ENCODE measurements at places on chromosomes 1 and 21.

DNA sequence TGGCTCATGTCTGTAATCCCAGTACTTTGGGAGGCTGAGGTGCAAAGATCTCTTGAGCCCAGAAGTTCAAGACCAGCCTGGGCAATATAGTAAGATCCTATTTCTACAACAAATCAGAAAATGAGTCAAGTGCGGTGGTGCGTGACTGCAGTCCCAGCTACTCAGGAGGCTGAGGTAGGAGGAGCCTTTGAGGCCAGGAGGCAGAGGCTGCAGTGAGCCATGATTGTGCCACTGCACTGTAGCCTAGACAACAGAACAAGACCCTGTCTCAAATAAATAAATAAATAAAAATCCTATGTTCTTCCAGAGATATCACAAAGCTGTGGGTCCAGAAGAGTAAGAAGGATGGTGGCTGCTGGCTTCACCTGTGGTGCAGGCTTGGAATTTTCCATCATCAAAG lies 22.1 kb downstream of the CDA start:
- H3K4me1 ChIP-seq, result peaks cover 8% of the 10 kb centered on the region
- no peak for DNase-seq
- H3K4me3 ChIP-seq, result no peak overlapping the region
- H3K36me3 ChIP-seq, result no peaks in the 10 kb centered on the region
- no peak overlapping the region for H3K27ac ChIP-seq

DNA sequence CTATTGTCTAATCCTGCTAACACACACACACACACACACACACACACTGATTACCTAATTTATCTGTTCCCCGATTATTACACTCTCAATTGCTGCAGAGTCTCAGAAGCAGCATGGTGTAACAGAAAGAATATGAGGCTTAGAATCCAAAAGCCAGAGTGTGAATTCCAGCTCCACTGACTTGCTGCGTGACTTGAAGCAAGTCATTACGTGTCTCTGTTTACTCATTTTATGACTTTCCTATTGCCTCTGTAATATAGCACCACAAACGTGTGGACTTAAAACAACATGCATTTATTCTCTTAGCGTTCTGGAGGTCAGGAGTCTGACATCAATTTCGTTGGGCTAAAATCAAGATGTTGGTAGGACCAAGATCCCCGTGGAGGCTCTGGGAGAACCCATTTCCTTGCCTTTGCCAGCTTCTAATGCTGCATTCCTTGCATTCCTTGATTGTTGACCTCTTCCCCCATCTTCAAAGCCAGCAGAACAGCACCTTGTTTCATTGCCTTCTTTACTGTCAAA lies 55.9 kb upstream of the ATP5PO start:
- peak overlapping the region; percentile 84 for H3K27ac ChIP-seq
- H3K27me3 ChIP-seq, result no peaks in the 10 kb centered on the region

DNA sequence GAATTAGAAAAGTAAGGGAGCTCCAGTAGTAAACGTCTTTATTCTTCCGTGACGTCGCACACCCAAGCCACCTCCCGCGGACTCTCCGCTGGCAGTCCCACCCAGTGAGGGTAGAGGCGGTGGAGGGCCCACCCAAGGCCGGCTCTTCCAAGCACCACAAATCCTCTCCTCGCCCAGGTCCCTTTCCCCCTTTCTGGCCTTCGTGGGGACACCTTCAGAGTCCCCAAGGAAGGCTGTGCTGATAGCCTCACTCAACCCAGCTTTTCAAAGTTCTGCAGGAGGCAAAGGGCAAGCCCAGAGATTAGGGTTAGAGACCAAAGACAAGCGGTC lies 349 bp upstream of the GPN2 start:
- H3K36me3 ChIP-seq, result no peaks in the 10 kb centered on the region
- DNase-seq, result no peak
- peaks cover 12% of the 10 kb centered on the region for H3K4me1 ChIP-seq
- H3K4me3 ChIP-seq, result peak overlapping the region; percentile 93
- H3K27ac ChIP-seq, result peak overlapping the region; percentile 99

DNA sequence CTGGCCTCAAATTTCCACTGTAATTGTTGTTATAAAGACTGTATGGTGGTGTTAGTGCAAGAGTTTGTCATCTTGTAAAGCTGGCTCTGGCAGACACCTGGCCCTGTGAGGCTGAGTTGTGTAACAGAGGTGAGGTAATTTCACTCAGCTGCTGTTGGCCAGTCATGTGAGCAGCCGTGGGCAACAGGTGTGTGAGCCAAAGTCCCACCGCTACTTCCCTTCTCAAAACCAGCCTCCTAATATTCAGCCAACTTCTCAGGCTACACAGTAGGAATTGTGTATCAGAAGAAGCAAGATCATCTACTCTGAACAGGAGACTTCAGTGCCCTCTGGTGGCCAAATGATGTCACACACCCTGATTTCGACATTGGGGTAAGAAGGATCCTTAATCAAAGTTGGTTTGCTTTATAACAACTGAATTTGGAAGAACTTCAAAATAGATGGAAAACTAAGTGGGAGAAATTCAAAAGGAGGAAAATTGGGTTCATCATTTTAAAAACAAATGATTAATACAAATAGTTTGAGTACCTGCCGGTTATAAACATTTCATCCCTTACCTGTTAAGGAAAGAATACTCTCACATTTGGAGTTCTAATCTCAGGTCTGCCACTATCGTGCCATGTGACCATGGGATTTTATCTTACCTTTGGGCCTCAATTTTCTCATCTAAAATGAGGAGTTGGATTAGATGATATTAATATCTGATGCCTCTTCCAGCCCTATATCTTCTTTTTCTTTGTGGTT lies 2.6 kb upstream of the CREG1 start:
- H3K36me3 ChIP-seq, result no peaks in the 10 kb centered on the region
- no peak overlapping the region for H3K4me3 ChIP-seq
- DNase-seq, result peak; percentile 83
- no peaks in the 10 kb centered on the region for H3K4me1 ChIP-seq
- peak overlapping the region; percentile 46 for H3K27ac ChIP-seq

DNA sequence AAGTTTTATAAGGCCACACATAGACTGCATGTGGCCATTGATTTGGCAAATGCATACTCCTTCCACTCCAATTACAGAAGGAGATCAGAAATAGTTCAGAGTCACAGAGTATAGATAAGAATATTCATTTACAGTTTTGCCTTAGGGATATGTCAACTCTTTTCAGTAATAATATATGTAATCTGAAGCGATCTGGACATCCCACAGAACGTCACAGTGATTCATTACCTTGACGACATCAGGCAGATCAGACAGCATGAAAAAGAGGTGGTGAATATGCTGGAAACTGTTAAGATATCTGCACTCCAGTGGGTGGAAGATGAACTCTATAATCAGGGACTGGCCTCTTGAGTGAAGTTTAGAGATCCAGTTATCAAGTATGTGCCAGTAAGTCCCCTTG lies 240.4 kb downstream of the DPYD start:
- H3K4me3 ChIP-seq, result no peak overlapping the region
- no peaks in the 10 kb centered on the region for H3K36me3 ChIP-seq
- H3K27ac ChIP-seq, result no peak overlapping the region

GRCh38 chr1:101293461-101294051 lies 56.7 kb downstream of the S1PR1 start:
- H3K27me3 ChIP-seq, result peaks cover 6% of the 10 kb centered on the region
- peaks cover 8% of the 10 kb centered on the region for H3K4me1 ChIP-seq

GRCh38 chr21:36704958-36705678 lies 6.2 kb downstream of the SIM2 start:
- H3K27ac ChIP-seq, result no peak overlapping the region
- H3K27me3 ChIP-seq, result peaks cover 100% of the 10 kb centered on the region
- H3K4me1 ChIP-seq, result peaks cover 26% of the 10 kb centered on the region

DNA sequence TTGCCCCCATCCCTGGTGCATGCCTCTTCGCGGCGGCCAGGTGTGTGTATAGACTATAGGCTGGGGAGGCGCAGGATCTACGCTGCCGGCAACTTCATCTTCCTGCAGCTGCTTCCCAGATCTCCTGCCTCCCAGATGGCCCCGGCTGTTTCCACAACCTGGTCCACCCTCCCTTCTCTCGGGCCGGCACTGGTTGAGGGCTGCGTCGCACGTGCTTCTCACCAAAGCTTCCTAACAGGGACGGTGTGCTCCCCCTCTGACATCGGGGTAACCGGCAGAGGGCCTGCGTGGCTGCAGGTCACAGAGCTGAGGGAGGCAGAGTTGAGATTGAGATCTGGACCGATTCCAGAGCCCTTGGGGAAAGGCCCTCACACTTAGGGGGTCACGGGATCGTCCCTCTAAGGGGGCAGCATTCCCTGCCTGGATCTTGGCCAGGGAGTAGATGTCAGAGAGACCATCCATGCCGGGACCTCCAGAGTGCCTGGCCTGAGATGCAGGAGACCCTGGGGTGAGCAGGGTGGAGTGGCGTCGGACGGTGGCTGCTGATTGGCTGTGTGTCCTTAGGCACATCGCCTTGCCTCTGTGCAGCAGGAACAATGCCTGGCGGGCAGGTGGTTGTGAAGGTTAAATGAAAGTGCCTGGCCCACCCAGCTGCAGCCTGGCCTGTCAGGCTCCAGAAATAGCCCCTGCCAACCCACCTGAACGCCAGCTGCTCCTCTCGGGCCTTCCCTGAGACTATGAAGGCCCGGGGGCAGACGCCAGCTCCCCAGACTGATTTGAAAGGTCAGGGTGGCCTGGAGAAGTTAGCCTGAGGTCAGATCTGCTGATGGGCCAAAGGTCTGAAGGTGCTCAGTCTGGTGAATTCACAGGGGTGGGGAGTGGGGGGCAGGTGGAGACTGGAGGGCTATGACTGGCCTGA lies 6.1 kb upstream of the MASP2 start:
- H3K4me1 ChIP-seq, result no peaks in the 10 kb centered on the region
- no peaks in the 10 kb centered on the region for H3K36me3 ChIP-seq

- no peaks in the 10 kb centered on the region for H3K36me3 ChIP-seq
- H3K27me3 ChIP-seq, result peaks cover 5% of the 10 kb centered on the region
- peaks cover 5% of the 10 kb centered on the region for H3K4me1 ChIP-seq
- no peak for DNase-seq
Observed at GRCh38 chr21:39952265-39952664, 85.0 kb downstream of the PCP4 start.

DNA sequence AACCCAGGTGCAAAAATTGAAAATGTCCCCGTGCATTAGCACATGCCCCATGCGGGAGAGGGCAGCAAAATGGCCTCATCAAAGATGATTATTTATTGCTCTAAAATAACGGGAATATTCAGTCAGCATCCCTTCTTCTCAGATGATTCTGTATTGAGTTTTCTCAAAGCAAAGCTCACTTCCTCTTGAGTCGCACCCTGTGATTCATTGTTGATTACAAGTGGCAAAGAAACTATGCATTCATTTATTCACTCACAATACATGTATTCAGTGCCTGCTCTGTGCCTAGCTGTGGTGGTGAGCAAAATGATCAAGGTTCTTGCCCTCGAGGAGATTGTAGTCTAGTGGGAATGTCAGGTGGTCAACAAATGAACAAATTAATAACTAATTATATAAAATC lies 226.0 kb upstream of the KAZN start:
- H3K36me3 ChIP-seq, result no peaks in the 10 kb centered on the region
- peaks cover 5% of the 10 kb centered on the region for H3K4me1 ChIP-seq
- no peak overlapping the region for H3K27ac ChIP-seq
- H3K4me3 ChIP-seq, result no peak overlapping the region
- peaks cover 6% of the 10 kb centered on the region for H3K27me3 ChIP-seq

- H3K27ac ChIP-seq, result no peak overlapping the region
- H3K4me3 ChIP-seq, result no peak overlapping the region
- no peaks in the 10 kb centered on the region for H3K27me3 ChIP-seq
- peaks cover 7% of the 10 kb centered on the region for H3K4me1 ChIP-seq
- DNase-seq, result no peak
- H3K36me3 ChIP-seq, result no peaks in the 10 kb centered on the region
Observed at GRCh38 chr1:14952626-14953314, 200.8 kb upstream of the TMEM51 start.

GRCh38 chr1:21451981-21452411 lies 12.1 kb downstream of the NBPF3 start:
- no peaks in the 10 kb centered on the region for H3K27me3 ChIP-seq
- H3K4me3 ChIP-seq, result no peak overlapping the region
- no peaks in the 10 kb centered on the region for H3K4me1 ChIP-seq
- DNase-seq, result no peak
- H3K36me3 ChIP-seq, result no peaks in the 10 kb centered on the region
- H3K27ac ChIP-seq, result no peak overlapping the region

GRCh38 chr1:10824821-10825540 lies 28.5 kb upstream of the CASZ1 start:
- no peak overlapping the region for H3K27ac ChIP-seq
- no peaks in the 10 kb centered on the region for H3K27me3 ChIP-seq
- no peak for DNase-seq
- no peaks in the 10 kb centered on the region for H3K4me1 ChIP-seq
- no peaks in the 10 kb centered on the region for H3K36me3 ChIP-seq

DNA sequence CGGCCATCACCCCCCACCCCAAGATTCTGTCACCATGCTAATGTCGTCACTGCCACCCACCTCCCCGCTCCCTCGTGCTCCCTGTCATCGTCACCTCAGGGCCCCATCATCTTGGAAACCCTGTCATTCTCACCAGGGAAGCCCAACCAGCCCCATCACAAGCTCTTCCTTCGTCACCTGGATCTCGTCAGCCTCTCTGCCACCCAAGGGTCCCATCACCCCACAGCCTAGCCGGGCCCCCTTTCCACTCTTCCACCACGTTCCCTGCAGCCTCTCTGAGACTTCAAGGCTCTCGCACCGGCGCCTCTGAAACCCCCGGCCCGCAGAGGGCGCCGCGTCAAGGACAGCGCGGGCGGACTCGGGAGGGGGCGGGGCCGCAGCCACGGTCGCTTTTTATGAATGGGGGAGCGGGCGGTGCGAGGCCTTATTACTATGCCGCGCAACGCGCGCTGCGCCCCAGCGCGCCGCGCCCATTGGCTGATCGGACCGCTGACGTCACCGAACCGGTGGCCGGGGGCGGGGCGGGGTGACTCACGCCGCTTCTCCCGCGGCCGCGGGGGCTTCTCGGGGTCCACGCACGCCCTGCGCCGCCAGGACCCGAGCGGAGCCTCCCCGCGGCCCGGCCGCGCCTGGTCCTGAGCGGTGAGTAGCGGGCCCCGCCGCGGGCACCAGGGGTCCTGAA lies at the start of gene GPR3:
TSS of gene GPR3 (plus strand) at position 527 of the 682 bp plus-strand sequence. CDS start 1,177 bp downstream, outside the sequence.
- no peaks in the 10 kb centered on the region for H3K36me3 ChIP-seq
- no peaks in the 10 kb centered on the region for H3K27me3 ChIP-seq
- DNase-seq, result peak; percentile 97
- H3K27ac ChIP-seq, result no peak within 1 kb of the TSS
- H3K4me1 ChIP-seq, result peaks cover 8% of the 10 kb centered on the region

- no peak overlapping the region for H3K4me3 ChIP-seq
- no peaks in the 10 kb centered on the region for H3K4me1 ChIP-seq
- H3K36me3 ChIP-seq, result no peaks in the 10 kb centered on the region
- H3K27me3 ChIP-seq, result no peaks in the 10 kb centered on the region
Observed at GRCh38 chr1:182718311-182718710, 33.9 kb upstream of the RGS8 start.

DNA sequence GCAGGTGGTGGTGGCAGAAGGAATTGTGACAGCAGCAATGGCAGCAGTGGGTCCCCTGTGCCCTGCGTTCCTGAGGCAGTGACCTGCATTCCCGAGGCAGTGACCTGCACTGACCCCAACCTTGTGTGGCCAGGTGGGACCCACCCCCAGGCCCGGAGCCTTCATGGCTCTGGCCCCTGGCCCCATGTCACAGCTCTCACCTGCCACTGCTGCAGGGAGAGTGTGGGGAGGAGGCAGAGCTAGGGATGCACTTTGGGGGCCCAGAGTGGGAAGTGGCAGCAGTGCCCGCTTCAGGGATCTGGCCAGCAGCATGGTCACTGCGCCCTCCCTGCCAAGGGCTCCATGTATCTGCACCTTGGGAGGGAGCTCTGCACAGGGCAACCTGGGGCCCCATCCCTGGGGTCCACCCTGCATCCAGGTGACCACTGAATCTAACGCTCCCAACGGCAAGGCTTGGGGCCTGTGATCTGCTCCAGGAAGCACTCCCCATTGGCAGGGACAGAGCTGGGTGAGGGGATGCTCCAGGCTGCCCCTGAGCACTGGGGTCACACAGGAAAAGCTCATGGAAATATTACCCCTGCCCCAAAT lies 618.6 kb downstream of the RWDD3 start:
- H3K27me3 ChIP-seq, result no peaks in the 10 kb centered on the region
- H3K27ac ChIP-seq, result no peak overlapping the region
- no peaks in the 10 kb centered on the region for H3K36me3 ChIP-seq
- no peak for DNase-seq
- H3K4me3 ChIP-seq, result no peak overlapping the region

Measured in hepatocyte (in vitro differentiated cells).